Fibroblast of skin of abdomen (primary cell): ENCODE measurements at places on chromosomes 3 and 15.

DNA sequence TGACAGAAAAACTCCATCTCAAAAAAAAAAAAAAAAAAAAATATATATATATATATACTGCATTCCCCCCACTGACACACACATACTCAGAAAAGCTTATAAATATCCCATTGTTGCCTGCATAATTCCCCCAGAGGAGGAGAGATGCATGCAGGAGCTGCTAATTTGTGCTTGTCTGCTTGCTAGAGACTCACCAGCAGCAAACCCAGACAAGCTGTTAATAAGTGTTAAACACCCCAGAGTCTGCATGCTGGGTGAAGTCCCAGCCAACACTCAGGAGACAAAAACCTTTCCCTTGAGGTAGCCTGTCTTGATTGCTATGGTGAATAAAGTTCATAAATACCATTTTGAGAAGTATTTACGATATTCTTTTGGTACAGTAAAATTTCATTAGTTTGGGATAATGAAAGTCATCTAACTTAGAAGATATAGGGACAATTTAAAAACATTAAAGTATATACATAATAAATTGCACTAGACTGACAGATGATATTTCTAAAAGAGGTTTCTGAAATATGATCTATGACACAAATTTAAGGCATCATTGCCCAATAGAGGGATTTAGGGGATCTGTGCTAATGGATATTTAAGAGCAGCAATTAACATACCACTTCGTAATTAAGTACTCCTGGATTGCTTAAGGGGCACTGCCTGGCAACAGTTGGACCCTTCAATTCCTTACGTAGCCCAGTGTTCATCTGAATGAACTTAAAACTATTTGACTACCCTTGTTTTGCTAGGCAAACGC is 400.0 kb upstream of the C2CD4B start:
- DNase-seq, result peak; percentile 23

GRCh38 chr3:7800006-7800780 is 701.4 kb upstream of the LMCD1 start:
- DNase-seq, result no peak

DNA sequence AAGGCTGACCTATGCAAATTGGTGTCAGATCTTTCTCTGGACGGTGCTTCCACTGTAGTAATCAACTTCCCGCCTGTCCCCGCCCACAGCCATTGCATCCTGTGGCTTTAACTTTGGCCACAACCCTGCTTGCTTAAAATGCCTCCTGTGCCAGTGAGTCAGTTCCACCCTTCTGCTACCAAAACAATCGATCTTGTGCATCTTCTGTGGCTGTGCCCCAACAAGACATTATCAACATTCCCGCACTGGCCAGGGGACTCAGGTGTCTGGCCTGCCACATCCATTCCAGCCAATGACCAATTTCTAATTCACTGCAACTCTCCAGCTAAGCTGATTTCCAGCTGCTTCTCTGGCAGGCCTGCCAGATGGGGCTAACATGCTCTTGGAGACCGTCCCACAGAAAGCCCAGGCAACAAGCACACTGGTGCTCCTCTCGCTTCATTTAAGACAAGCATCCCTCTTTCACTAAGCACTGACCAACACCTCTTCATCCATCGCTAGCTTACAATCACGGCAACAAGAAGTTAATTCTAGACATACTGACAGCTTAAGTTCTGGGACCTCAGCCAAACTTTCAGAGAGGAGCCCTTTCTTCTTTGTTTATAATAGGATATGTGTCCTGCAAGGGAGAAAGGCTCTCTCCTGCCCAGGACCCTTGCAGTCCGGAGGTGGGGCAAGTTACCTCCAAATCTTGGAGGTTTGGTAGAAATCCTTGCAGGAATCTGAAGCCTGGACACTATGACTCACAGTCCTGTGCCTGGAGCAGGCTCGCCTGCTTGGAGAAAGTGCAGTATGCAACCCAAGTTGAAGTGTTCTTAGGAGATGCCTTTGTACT is 6.7 kb downstream of the CA12 start:
- DNase-seq, result peak; percentile 77

- DNase-seq, result peak; percentile 90
These were observed 73.0 kb downstream of the ATP10A start for GRCh38 chr15:25790000-25790660.

DNA sequence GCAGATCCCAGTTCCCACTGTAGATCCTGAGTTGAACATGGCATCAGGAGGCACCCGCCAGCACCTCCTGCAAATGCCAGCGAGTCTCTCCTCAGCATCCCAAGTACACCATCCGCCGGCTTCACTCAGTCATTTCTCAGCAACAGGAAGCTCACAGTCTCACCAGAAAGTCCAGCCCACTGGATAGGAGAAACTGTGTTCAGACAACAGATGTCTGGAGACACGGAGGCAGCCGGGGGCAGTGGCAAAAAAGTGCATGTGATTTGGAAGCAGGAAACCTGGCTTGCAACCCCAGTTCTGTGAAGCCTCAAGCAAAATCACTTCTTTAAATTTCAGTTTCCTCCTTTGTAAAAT is 68.7 kb downstream of the SRGAP3 start:
- no peak for DNase-seq

DNA sequence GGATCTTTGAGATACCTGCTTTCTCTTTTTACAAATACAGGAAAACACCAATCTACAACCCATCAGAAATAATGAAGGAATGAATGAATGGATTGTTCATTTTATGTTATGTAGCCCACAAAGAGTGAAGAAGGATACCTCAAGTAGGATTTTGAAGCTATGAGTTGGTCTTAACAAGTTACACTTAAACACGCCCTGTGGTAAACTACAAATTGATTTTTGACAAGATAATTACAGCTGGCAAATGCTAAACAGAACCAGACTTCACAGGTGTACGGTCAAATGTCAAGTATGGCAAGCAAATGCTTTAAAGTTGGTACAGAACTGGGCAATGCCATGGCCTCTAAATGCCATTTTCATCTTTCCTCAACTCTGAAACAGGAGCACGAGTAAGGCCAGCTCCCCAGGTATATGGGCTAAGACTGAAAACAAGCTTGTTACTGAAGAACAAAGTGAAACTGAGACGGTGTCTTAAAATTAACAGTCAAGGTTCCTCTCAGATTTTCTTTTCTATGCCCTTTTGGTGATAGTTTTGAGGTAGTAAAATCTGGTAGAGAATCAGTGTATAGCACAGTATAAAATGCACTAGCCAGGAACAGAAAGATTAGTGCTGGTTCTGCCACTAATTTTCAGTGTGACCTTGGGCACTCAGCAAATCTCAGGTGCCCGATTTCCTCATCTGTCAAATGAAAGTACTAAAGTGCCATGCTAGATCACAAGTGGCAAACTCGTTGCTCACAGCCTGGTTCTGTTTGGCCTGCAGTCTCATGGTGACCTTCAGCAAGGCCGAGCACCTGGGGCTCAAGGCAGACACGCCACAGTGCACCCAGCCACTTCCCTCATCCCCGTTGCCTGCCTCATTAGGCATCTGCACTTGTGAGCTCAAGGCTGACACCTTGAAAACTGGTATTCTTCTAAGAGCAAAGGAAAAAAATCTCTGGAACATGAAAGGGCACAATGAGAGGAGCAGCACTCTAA is 9.5 kb downstream of the RUVBL1 start:
- DNase-seq, result no peak

DNA sequence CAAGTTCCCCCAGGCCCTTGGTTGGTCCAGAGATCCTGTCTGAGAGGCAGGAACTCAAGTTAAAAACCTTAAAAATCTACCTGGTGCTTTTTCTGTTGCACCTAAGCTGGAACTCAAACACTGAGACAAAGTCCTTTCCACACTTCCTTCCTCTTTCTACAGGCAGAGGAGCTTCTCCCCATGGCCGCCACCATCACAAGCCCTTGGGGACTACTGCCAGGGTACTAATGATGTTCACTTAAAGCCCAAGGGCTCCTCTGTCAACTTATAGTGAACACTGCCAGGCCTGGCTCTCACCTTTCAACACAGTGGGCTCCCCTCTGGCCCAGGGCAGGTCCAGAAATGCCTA is 26.0 kb downstream of the TM4SF18 start:
- DNase-seq, result no peak

DNA sequence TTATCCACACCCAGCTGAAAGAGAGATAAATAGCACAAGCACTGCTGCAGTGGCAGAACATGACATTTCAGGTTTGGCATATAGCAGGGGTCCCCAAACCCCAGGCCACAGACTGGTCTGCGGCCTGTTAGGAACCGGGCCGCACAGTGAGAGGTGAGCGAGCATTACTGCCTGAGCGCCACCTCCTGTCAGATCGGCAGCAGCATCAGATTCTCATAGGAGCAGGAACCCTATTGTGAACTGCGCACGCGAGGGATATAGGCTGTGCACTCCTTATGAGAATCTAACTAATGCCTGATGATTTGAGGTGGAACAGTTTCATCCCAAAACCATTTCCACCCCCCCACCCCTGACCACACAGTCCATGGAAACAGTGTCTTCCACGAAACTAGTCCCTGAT is 54.6 kb downstream of the CCR4 start:
- DNase-seq, result no peak

GRCh38 chr3:52934630-52935530 is 37.5 kb upstream of the STIMATE start:
- DNase-seq, result peak; percentile 55

DNA sequence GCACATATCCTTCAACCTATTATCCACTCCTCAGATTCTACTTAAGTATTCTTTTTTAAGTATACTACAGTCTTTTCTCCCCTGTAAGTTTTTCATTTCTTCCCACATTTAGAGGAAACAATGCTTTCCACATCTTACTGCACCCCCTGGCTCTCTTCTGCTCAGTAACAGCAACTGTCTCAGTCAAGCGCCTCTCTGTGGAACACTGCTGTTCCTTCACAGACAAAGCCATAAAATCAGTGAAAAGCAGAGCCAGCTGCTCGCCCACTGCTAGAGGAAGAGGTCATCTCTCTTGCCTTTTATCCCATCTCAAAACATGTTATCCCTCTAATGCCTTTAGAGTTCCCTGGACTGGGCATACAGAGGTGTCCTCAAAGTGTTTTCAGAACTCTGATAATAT is 24.8 kb downstream of the SERP1 start:
- DNase-seq, result no peak

GRCh38 chr15:89308236-89308635 is 26.4 kb downstream of the POLG start:
- DNase-seq, result no peak

- DNase-seq, result no peak
These were observed 19.5 kb downstream of the PSTPIP1 start for GRCh38 chr15:77014132-77015081.

- DNase-seq, result no peak
These were observed 510.5 kb downstream of the FOXP1 start for GRCh38 chr3:71072986-71073385.
